ENCODE measurements at places on chromosomes 6 and 20.

- no peak for DNase-seq
Observed at GRCh38 chr6:143055213-143055612, 5.5 kb upstream of the AIG1 start.

DNA sequence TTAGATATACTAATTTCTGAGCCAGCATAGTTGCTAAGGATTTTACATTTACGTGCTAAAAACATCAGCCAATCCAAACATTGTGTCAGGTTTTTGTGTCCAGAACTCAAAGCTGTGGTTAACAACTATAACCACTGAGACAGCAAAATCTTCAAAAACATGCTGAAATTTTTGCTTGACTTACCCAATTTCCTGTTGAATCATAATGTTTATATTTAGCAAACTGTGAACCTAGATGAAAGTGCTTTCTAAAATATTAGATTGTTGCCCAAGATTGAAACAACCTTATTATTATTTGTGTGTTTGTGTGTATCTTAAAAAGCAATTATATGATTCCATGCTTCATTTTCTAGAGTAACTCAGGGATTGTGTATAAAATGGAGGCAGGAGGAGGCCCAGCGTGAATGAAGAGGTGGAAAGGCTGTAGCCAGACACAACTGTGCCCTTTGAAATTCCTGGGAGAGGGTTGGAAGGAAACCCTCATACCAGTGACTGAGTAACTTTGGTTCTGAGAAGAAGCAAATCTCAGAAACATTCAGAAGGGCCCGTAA is 48.0 kb downstream of the ARMC2 start:
- DNase-seq: no peak

DNA sequence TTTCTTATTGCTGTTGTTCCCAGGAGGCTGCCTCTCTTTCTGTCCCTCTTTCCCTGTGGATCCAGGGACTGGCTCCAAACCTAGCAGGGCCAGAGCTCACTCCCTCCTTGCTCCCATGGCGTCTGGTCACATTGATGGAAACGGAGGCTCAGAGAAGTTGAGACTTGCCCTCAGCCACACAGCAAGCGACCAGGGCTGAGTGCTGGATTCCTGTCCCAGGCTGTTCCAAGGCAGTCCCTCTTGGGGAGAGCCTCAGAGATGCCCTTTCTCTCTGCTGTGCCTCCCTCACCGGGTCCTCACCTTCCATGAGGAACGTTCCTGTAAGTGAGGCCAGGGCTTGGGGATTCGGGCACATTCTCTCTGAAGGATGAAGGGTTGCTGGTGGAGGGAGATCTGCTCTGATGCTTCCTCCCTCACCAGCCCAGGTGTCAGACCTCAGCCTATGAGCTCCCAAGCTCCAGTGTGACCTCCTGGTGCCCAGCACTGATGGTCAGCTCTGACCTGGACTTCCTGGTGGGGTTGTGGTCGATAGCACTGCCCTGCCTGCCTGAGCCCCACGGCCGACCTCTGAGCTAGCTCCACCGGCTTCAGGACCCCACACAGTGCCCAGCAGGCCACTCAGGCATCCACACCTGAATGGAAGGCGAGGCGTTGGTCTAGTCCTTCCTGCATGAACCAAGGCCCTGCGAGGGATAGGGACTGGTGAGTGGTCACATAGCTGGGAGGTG is 26.8 kb downstream of the SUN5 start:
- no peak for DNase-seq

DNA sequence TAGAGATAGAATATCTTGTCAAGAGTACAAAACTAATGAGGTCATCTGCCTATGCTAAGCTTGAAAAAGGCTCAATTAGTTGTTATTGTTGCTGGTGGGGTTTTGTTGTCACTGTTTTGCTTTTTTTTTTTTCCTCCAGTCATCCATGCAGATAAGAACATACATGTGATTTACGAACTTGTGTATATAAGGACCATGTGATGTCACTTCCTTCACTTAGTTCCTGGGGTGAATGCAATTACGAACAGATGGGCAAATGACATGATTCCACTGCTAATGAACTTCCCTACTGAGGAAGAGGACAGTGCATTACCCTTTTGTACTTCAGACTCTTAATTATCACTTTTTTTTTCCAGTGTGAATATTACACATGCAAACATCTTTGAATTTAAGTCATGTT is 1175.3 kb upstream of the GJE1 start:
- no peak for DNase-seq

DNA sequence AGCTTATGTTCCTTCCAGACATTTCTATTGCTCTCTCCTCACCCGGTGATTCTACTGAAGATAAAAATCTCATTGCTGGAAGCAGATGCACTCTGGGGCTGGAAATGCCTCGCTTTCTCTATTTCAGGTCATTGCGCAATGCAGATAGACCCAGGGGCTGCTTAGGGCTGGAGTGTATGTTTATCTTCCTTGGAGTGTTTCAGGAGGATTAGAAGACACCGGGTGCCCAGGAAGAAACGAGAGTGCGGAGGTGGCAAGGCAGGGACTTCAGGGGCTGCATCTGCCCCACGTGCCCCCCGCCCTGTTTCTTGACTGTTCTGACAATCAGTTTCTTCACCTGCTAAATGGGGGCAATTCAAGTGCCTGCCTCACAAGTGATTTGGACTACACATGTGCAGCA is 45.6 kb upstream of the IYD start:
- DNase-seq: no peak

DNA sequence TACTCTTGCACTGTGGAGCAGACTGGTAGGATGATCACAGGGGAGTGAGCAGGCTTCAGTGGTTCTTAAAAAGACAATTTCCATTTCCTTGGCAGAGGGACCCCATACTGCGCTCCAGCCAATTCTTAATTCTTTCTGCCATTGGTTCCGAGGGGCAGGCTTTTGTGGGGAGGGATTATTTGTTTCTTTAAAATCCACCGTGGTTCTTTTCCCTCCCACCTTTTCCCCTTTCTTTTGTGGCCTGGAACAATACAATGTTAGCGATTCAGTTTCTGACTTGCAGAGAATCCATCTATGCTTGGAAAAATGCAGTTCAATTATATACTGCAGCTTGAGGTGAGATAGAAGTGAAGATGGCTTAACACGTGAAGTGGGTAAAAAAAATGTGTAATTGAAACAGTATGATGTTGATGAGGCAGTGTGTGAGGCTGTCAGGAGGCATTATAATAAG is 379.0 kb upstream of the FLRT3 start:
- DNase-seq: no peak

GRCh38 chr6:111812060-111813038 is 60.9 kb downstream of the FYN start:
- no peak for DNase-seq

- DNase-seq: no peak
Observed at GRCh38 chr20:17759449-17759848, 59.7 kb downstream of the BANF2 start.

DNA sequence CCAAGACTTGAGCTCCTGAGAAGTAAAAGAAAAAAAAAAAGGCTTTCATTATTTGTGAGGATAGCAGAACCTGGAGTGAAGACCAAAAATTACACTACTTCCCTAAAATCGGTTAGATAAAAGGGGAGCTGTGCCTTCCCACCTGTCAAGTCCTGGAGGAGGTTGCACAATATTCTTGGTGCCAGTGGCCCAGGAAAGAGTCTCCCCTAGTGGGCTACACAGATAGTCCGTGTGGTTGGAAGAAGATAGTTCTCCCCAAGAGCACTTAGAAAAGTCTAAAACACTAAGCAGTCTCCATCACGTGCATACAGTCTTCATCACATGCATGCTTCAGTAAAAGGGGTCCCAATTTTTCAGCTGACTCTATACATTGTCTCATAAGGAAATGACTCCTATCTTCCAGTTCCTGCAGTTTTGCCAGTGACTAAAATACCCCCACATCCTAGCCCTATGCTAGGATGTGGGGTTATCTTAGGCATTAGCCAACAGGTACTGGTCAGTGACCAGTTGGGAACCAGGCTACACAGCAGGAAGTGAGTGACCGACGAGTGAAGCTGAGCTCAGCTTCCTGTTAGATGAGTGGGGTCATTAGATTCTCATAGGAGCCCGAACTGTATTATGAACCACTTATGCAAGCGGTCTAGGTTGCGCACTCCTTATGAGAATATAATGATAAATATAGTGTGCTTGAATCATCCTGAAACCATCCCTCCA is 199.5 kb upstream of the FAM83B start:
- DNase-seq: no peak

DNA sequence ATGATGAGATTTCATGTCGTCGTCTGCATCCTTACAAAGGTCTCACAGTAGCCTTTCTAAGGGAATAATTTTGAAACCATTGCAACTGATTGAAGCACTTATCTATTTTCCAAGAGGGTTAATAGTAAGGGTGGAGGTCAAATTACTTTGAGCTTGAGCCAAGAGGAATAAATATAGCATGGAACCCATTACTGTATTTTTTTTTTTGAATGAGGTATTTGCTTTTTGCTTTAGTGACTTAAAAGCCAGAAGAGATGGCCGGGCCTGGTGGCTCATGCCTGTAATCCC is 78.3 kb downstream of the SCAND1 start:
- no peak for DNase-seq

DNA sequence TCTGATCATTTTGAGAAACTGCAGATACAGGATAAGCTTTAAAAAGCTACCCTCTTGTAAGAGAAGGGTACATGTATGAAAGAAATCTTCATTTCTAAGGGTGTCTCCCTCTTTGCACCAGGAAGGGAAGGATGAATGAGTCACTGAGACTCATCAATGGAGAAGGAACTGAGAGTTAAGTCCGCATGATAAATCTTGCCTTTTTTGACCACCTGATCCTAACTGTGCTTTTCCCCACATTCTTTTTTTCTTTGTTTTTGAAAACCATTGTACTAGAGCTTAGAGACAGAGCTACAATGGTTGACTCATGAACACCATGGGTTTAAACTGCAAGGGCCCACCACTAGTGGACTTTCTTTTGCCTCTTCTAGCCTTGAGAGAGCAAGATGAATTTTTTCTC is 353.0 kb upstream of the RGS17 start:
- no peak for DNase-seq

DNA sequence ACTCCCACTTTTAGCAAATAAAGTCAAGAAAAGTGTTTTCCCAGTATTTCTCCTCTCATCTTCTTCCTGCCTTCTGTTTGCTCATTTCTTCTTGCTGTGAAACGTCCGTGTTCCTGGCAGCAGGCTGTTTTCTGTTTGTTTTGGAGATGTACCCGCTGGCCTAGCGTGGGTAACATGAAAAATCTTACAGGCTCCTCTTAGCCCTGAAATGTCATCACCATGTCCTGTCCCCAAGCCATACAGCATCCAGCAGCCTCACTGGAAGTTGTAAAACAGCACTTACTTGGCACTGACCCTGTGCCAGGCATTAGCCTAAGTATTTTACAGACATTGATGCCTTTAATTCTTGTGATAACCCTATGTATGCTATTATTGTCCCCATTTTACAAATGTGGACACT is 371.1 kb downstream of the FOXA2 start:
- no peak for DNase-seq

DNA sequence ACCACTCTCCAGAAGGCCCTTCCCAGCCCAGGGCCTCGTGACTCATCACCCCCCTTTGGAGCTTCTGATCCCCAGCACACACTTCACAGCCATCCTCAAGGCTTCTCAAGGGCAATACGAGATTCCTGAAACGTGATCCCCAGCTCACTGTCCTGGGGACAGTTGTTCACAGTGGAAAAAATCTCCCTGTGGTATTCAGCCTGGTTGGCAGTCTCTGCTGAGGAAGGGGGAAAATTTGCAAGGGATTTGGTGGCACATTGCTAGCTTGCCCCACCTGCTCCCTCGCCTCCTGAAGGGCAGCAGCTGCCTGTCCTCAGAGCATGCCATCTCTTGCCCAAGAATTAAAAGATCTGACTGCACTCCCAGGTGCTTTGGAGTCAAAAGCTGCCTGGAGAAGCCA is 20.7 kb upstream of the PKHD1 start:
- no peak for DNase-seq

DNA sequence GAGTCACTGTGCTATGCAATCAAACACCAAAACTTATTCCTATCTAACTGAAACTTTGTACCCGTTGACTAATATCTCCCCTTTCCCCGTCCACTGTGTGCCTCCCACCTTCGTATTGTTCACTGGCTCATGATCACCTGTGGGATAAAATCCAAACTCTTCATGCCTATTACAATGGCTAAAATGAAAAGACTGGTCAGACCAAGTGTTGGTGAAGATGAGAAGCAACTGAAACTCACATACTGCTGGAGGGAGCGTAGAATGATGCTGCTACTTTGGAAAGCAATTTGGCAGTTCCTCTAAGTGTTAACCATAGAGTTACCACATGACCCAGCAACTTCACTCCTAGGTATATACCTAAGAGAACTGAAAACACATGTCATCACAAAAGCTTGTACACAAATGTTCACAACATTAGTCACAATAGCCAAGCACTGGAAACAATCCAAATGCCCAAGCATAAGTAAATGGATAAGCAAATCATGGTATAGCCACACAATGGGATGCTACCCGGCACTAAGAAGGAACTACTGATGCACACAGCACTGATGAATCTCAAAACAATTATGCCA is 13.1 kb downstream of the RPS10 start:
- DNase-seq: no peak

DNA sequence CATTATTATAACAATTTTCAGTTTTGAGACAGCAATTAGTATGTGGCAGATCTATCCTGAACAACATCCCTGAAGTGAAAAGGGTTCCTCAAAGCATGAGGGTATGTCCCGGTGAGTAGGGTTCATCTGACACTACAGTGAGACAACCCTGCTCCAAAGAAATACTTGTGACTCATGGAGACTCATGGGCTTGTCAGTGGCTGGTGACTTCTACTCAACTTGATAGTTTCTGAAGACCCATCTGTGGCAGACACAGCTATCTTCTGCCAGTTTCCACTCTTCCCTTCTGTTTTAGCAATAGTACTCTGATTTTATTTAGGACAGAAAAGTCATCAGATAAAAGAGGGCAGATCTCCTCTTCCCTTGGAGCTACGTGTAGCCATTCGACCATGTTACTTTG is 41.4 kb downstream of the MAP3K7 start:
- DNase-seq: no peak

DNA sequence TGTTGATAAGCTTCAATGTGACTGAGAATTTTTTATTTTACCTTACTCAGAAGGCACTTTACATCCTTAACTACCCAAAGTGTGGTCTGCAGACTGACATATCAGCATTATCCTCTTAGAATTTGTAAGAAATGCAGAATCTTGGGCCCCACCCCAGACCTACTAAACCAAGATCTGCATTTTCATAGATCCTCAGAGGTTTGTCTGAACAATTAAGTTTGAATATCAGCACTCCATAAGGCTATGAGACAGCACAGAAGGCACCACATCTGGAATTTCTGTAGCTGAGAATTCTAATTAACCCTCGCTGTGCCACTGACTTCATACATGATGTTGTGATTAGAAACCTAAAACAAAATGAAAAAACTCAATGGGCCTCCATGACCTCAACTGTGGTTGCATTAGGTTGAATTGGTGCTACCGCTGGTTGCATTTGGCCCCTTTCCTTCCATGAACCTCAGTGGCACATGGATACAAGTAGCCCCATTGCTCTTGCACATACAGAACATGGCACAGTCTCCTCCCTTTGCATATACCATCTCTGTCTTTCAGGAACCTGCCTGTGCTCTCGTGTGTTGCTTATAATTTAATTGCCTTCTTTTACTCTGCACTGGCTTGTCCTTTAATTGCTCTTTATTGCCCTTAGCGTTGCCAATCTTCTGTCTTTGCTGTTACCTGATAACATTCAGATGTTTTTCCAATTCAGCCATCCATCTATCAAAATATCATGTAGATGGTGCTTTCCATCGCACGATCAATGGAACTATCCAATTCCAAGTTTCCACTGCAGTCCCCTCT is 13.4 kb downstream of the ENPP1 start:
- no peak for DNase-seq

GRCh38 chr20:20375862-20376261 is 8.0 kb downstream of the INSM1 start:
- no peak for DNase-seq

- no peak for DNase-seq
Observed at GRCh38 chr6:15375638-15376290, 129.9 kb downstream of the JARID2 start.

- DNase-seq: no peak
Observed at GRCh38 chr6:14371530-14371929, 254.0 kb downstream of the CD83 start.

All from cortex of kidney (tissue), 1 donor.